Left renal cortex interstitium (tissue), 4 donors: ENCODE measurements at places on chromosomes 16 and 17. TPM values are rescaled to one million over a fixed set of nuclear protein-coding genes. Genes with fewer than 3 reads are reported as not detected.

DNA sequence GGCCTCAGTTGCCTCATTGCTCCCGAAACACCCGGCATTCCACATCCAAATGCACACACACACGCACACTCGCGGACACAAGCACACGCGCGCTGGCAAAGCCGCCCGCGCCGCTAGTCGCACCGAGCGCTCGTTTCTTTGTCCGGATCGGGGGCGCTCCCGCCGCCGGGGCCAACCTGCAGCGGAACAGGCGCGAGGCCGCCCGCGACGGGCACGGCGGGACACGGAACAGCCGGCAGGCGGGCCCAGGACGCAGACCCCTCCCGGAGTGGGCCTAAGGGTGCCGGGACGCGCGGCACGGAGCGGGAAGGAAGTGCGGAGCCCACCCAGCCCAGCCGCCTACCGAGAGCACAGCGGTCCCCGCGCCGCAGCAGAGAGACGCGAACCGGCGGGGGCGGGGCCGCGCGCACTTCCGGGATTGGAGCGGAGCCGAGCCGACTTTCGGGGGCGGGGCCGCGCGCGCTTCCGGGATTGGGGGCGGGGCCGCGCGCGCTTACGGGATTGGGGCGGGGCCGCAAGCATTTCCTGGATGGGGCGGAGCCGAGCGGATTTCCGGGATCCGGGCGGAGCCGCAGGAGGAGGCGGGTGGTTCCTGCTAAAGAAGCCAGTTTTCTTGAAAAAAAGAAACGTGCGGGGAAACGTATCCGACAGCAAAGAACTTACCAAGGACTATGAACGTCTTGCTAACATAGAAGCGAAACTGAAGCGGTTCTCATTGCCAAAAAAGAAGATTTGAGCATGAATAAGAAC is at the start of gene CYBC1:
Gene CYBC1 (minus strand): TSS at position 396 of the 750 bp plus-strand sequence. CDS start 1,498 bp downstream, outside the sequence.
- peak; percentile 82 for DNase-seq

DNA sequence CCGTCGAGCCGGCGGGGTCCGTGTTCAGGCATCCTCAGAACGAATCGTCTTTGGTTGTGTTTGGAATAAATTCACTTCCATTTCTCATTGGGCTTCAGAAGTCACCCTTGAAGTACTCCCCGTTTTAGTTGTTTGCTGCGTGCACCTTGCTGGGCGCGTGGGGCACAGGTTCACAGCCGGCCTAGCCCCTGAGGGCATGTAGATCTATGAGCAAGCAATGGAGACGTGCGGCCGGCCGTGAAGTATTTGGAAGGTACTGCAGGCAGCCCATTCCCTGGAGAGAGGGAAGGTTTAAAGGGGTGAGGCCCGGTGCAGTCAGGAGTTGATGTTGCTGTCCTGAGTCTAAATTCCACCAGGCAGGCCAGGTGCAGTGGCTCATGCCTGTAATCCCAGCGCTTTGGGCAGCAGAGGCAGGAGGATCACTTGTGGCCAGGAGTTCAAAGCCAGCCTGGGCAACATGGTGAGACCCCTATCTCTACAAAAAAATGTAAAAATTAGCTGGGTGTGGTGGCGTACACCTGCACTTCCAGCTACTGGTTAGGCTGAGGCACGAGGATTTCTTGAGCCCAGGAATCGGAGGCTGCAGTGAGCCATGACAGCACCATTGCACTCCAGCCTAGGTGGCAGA is 714 bp downstream of the ACSF3 start:
- DNase-seq = no peak

The TP53TG3F gene
- polyA plus RNA-seq = 0.16 TPM

DNA sequence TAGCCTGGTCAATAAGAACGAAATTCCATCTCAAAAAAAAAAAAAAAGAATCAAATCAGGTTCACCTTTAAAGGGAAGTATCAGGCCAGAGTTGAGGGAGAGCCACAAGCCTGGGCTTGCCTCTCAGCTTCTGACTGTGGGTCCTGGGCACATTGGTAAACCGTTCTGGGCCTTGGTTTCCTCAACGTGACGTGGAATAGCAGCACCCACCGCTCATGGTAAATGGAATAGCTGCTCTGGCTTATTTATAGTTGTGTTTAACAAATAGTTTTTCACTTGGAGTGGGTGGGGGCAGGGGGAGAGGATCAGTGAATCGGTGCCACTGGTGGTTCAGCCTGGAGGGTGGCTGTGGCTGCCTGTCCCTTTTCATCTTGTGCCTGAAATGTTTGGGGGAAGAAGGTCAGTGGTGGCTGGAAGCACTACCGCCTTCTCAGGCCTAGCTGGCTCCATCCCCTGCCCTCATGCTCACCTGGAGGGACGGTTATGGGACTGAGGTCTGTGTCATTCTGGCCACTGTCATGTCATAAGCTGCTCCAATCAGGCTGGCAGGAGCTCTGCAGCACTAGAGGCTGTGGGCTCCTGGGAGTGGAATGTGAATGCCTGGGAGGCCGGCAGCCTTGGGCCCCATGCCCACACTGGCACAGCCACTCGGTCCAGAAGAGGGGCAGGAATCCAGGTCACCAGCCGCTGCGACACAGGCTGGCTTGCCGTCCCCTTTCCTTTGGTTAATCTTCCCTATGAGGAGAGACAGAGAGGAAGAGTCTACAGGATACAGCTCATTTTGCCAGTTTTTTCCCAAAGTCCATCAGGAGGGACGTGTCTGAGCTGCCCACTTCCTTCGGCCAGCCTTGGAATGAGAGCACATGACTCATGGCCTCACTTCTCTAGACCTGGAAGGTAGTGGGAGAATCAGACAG is 27.0 kb downstream of the CCR7 start:
- DNase-seq = no peak

- no peak for DNase-seq
Measured at GRCh38 chr16:84913315-84913714, 93.5 kb downstream of the CRISPLD2 start.

The CD300H gene
- not detected for polyA plus RNA-seq

DNA sequence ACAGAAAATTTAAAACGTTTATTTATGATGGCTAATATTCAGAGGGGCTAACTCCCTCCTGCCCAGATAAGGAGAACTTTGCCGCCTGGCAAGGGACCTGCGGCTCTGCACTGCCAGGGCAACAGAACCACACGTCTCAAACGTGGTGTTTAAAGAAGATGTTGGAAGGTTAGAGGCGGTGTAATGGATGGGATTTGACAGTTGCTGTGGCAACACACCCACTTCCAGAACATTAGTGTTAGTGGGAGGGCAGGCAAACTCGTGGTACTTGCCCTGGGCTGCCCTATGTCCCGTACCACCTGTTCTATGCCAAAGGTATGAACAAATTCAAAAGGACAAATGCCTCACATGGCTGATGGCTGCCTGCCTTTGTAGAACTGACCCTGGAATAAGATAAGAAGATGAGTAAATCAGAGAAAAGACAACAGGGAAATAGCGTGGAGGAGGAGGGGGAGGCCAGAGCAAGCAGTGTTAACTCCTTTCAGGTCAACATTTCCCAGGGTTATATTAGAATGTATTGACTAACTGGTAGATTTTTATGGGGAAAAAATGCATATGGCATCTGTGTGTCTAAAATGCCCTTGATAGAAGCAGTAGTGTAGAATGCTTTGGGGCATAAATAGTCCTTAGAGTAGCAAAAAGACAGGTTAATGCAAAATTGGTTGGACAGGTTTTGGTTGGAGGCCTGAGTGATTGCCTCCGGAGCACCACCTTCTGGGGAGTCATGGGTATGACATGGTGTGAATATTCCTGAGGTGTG is 30.8 kb downstream of the HLF start:
- DNase-seq = peak; percentile 47

DNA sequence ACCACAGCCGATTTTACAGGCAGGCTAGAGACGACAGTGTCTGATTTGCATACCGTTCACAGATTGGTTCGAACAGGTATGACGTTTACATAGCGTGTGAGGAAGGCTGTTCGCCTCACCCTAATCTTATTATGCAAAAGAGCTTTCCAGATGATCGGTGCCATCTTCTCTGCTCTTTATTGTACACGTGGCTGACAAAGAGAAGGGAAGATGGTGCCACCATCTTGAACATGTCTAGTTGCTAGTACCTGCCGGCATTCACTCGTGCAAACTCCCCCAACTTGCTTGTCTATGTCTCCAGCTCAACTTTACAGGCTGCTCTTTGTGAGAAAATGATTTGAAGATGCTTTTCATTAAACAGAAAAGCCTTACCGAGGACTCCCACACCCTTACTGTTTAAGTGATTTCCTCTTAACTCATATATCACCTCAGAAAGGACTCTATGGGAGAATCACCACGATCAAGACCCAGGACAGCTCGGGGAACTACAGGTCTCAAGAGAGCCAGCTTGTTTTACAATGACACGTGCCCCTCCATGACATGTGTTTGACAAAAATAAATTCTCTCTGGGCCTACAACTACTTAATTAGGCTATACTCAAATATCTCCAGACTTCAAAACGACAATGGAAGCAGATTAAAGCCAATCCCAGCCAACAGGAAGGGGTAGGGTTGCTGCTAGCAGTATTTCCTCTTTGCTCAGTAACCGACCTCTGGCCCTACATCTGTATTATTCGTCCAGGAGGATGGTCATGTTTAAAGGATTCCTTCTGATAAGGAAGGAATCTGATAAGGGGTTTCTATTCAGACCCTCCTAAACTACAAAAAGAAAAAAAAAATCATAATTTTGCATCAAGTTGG is 480.6 kb downstream of the TMEM114 start:
- no peak for DNase-seq

The KRTAP2-3 gene
- not detected for polyA plus RNA-seq

- no peak for DNase-seq
Measured at GRCh38 chr16:1559446-1559975, 26.0 kb downstream of the TMEM204 start.

DNA sequence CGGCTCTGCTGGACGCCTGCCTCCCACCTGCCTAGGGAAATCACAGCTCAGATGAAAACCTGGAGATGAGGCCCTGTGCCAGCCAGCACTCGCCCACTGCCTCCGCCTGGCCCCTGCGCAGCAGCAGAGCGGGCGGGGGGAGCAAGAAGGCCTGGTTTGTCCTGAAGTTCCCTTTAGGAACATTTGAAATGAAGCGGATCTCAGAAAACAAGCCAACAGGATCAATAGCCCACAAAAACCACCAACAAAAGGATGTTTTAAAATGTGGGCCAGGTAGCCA is 48.0 kb downstream of the RBFOX3 start:
- no peak for DNase-seq

The SYT17 gene
- 10.1 TPM for polyA plus RNA-seq

DNA sequence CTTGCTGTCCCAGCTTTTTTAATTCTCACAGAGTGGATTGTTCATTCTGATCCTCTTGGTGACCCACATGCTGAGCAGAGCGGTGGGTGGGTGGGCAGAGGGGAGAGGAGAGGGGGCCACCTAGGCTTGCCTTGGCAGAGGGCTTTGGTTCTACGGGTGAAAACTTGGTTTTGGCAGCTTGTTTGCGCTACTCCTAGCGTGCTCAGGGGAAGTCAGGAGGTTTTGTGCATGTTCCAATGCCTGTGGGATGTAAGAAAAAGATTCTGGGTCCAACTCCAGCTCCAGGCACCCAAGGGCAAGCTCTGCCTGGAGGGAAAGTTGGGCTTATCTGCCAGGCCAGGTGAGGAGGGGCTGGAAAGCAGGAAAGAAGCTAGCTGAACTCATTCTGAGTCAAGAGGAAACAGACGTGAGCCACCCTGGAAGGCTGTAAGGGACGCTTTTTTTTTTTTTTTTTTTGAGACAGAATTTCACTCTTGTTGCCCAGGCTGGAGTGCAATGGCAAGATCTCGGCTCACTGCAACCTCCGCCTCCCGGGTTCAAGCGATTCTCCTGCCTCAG is 169.1 kb downstream of the WSCD1 start:
- no peak for DNase-seq

- no peak for DNase-seq
Measured at GRCh38 chr16:81296631-81297030, 18.1 kb upstream of the GAN start.

The KRTAP4-6 gene
- not detected for polyA plus RNA-seq

GRCh38 chr17:82296511-82297279 is 20.7 kb downstream of the CD7 start:
- DNase-seq = no peak

- DNase-seq = no peak
Measured at GRCh38 chr16:1290860-1291575, 18.4 kb upstream of the UBE2I start.

The KRTAP1-5 gene
- not detected for polyA plus RNA-seq

The KCNH4 gene
- 0.09 TPM for polyA plus RNA-seq

- DNase-seq = no peak
Measured at GRCh38 chr17:2466931-2467330, 44.8 kb downstream of the METTL16 start.

The DPEP3 gene
- polyA plus RNA-seq = not detected

DNA sequence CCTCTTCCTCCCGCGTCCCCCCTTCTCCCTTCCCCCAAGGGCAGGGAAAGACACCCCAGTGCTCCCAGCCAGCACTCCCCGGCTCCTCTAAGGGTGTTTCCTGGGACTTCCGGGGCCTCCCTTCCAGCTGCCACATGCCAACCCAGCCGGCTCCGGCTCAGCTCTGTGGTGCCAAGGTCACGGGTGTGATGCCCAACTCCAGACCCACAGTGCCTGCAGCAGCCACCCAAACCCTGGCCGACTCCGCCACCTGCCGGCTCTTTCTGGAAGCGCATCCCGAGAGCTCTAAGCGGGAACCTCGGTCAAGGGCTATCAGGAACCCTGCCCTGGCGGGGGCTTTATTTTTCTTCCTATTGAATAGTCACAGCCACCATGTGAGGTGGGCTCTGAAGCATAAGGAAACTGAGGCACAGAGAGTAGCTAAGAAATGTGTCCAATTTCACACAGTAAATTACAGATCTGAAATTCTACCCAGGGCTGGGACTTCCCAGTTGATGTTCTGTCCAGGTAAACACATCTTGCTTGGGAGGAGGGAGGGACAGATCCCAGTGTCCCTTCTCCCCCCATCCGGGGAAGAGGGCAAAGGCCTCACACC is 3.3 kb upstream of the PPP1R1B start:
- no peak for DNase-seq

- DNase-seq = no peak
Measured at GRCh38 chr17:3503285-3503684, 27.5 kb downstream of the ASPA start.

DNA sequence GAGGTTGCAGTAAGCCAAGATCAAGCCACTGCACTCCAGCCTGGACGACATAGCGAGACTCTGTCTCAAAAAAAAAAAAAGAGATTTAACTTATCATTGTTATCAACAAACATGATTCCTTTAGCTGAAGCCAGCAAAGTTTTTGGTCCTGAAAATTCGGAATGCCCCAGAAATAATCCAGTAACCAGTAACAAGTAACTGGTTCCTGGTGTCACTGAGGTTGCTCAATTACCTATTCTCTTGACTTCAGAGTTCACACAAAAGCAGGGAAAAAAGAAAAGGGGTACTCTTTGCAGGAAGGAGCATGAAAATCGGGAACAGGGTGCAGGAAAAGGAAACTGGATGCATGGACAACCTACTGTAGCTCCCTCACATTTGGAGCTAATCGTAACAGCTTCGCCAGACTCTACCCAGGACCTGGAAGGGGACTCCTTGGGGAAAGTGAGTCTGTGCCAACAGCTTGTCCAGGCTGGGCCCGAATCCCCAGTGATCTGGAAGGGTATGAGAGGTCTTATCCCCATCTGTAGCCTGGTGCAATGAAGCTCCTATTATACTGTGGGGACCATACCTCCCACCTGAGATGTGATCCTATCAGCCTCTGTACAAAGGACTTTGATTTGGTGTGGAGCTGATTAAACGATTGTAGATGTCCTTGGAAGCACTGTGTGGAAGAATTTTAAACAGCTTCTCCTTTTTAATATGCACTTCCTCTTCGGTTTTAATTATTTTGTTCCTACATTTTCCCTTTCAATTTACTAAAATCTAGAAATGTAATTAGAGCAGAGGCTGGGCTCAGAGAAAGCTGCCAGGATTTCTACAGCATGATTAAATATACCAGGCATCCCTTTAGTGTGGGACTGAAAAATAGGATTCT is 3.4 kb upstream of the SPOP start:
- DNase-seq = no peak

- no peak for DNase-seq
Measured at GRCh38 chr17:38322156-38322779, 21.5 kb downstream of the GPR179 start.

- no peak for DNase-seq
Measured at GRCh38 chr16:78522327-78522726, 422.9 kb downstream of the WWOX start.
